ENCODE measurements at places on chromosomes 16 and 17.

DNA sequence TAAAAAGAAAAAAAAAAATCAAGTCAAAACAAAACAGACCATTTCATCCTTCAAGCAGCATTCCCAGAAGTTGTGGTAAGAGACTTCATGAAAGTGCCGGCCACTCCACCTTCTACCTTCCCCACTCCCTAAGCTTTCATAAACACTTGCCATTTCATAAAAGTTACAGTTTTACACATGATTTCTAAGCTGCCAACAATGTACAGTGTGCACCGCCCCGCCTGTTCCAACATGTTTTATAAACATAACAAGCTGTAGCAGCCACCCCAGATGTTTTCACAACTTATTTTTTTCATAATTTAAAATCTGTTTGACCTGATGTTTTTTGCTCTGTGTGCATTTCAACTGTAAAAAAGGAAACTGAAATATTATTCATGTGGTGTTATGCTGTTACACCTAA lies 608.1 kb downstream of the TOX3 start:
- DNase-seq: no peak

- DNase-seq: no peak
These were observed 27.3 kb downstream of the ACSF3 start for GRCh38 chr16:89120921-89121351.

GRCh38 chr16:4647644-4647980 lies 23.0 kb downstream of the MGRN1 start:
- DNase-seq: no peak

DNA sequence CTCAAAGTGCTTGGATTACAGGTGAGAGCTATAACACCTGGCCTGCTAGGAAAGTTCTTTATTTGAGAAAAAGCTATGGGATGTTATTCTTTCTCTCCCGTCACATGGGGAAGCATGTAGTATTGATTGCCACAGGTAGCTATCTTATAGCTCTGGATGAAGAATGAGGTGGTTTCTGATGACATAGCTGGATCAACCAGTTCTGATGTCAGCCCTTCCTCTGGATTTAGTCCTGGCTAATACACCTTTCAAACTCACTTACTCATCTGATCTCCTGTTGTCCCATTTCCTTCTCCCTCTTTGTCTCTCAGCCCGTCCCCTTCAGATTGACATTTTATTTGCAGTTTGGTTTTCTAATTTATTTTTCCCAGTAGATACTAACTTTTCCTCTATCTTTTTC lies 14.1 kb upstream of the PPM1D start:
- no peak for DNase-seq

DNA sequence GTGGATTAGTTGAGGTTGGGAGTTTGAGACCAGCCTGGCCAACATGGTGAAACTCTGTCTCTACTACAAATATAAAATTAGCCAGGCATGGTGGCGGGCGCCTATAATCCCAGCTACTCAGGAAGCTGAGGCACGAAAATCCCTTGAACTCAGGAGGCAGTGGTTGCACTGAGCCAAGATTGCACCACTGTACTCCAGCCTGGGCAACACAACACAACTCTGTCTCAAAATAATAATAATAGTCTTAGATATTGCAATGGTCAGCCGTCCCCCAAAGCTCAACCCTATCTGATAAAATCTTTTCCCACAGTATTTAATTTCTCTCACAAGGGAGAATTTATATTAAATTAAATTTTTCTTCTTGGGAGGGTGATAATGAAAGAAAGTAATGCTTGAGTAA lies 169.6 kb downstream of the XYLT1 start:
- DNase-seq: no peak

DNA sequence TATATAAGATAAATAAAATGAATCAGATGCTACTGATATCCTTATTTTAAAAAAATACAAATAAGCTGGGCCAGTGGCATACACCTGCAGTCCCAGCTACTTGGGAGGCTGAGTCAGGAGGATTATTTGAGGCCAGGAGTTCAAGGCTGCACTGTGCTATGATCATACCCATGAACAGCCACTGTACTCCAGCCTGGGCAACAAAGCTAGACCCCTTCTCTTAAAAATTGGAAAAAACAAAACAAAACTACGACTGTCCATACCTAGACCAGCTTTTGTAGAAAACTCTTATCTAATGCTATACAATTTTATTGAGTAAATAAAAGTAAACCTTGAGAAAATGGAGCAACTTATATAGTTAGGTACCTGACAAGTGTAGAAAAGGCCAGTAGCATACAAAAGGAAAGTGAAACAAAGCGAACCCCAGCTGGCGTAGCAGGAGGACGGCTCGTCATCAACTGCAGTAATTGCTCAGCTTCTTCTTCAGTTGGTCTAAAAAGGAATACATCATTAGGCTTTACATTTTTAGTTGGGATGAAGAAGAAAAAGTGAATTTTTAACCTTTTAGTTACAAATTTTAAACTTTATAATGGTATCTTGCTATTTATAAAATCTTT lies 23.6 kb downstream of the INTS2 start:
- peak; percentile 13 for DNase-seq

GRCh38 chr16:54677308-54677950 lies 253.2 kb upstream of the IRX5 start:
- no peak for DNase-seq

DNA sequence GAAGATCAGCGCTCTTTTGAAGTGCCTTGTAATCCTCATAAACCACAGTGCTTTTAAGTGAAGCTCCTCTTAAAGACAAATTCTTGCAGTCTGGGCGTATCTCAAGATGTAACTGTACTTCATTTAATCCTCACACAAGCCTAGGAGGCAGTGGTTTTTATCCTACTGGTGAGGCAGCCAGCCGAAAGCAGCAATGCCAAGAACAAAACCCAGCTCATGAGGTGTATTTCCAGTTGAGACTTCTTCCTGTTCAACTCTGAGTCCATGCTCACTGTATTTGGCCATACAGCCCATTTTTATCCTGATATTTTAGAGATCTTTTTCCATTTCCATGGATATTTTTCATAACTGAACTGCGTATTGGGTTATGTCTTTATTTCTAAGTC lies 13.7 kb downstream of the CTRB2 start:
- DNase-seq: no peak

DNA sequence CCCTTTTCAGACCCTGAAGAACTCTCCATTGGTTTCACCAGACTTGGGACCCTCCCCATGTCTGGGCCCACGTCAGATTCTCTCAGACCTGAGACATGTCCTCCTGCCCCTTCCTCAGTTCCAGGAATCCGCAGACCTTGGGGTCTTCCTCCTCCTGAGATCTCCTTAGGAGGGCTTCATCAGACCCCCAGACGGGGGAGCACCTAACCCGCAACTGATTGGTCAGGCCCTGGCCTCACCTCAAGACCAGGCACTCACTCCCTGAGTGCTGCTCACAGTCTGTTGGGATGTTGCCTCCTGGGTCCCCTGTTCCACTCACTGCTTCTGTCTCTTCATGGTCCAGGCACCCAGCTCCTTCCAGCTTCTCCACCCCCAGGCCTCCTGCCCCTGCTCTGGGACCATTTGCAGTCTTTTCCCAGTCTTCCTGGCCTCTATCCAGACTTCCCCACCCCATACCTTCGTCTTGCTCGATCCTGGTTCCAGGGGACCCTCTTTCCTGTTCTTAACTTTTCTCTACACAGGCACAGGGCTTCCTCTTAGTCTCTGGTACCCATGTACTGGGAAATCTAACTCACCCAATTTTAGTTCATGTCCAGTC lies 1.2 kb downstream of the GID4 start:
- no peak for DNase-seq

DNA sequence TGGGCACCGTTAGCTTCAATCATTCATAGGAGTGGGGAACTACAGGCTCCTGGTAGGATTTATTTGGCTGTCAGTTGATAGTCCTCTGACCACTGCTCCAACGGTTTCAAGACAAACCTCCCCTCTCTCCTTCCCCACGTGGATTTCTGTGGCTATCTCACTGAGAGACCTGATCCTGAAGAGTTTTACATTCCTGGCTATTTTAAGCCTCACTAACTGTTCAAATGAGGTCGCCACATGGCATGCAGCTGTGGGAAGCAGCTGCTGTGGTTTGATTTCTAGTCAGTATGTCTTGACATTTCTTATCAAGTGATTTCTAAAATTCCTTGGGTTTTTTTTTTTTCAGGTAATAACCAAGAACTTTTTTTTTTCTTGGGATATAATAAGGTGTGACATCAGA lies 38.3 kb downstream of the CDK5R1 start:
- DNase-seq: no peak

- no peak for DNase-seq
These were observed 334.8 kb upstream of the HSBP1 start for GRCh38 chr16:83472776-83473501.

- DNase-seq: peak; percentile 84
These were observed 18.2 kb downstream of the COTL1 start for GRCh38 chr16:84599521-84600202.

DNA sequence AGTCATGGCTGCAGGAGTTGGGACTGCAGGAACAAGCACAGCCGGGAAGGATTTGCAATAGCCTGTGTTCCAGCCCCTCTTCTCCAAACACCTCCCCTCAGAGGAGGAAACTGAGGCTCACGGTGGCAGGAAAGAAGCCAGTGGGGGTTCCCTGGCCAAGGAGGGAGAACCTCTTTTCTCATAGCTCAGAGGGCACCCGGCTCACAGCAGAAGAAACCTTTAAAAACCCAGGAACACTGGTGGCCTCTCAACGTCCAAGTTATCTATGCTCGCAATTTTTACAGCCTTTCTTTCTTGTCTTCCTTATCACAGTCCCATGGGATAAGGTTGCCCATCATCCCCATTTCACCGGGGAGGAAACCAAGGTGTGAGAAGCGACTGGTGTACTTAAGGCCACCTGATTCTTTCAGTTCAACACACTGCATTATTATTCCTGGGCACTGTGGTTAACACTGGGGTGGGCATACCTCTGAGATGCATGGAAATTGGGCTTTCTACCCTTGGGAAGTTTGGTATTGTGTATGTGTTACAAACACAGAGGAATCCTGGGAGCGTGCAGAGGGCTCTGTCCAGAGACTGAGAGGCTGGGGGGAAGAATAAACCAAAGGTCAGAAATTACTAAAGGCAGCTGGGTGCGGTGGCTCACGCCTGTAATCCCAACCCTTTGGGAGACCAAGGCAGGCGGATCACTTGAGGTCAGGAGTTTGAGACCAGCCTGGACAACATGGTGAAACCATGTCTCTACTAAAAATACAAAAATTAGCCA lies 791 bp upstream of the ZNF629 start:
- DNase-seq: no peak

GRCh38 chr16:86874141-86874540 lies 295.8 kb downstream of the FOXL1 start:
- peak; percentile 56 for DNase-seq

- DNase-seq: no peak
These were observed 57.7 kb downstream of the TMEM132E start for GRCh38 chr17:34637041-34637547.

- DNase-seq: no peak
These were observed 80.9 kb downstream of the WWOX start for GRCh38 chr16:78180349-78180748.

- no peak for DNase-seq
These were observed 128.2 kb downstream of the ZNF778 start for GRCh38 chr16:89345642-89346150.

GRCh38 chr16:49639739-49640431 lies 216.0 kb downstream of the ZNF423 start:
- no peak for DNase-seq

- no peak for DNase-seq
These were observed 17.9 kb downstream of the CTCF start for GRCh38 chr16:67580202-67580601.

DNA sequence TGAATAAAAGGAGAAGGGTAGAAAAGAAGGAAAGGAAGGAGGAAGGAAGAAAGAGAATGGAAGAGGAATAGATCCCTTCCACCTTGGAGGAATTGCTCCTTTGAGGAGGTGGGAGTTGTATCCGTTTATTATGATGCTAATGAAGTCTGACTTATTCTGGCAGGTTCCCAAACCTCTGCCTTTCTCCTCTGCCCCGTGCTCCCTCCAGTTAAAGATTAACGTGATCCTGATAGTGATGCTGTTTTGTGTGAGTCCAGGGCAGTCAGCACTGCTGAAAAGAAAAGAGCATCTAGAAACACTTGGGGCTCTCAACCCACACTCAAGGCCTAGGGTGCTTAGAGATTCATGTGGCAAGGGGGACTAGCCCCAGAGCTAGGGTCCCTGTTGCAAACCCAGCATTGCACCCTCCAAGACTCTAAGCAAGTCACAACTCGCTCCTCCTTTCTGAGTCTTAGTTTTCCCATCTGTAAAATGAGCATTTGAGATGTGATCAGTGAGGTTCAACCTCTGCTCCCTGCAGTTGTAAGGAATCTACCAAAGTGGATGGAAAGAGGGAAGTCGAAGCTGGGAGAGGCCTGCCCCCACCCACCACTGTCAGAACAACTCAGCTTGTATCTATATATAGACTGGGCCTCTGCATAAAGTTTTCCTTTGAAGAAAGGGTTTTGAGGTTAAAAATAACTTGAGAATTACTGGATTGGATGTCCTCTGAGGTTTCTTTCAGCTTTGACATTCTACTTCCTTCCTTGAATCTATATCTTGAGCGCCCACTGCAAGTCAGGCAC lies 46.9 kb upstream of the TMEM132E start:
- DNase-seq: no peak

GRCh38 chr17:4420692-4421131 lies 13.0 kb upstream of the SPNS3 start:
- DNase-seq: peak; percentile 68

DNA sequence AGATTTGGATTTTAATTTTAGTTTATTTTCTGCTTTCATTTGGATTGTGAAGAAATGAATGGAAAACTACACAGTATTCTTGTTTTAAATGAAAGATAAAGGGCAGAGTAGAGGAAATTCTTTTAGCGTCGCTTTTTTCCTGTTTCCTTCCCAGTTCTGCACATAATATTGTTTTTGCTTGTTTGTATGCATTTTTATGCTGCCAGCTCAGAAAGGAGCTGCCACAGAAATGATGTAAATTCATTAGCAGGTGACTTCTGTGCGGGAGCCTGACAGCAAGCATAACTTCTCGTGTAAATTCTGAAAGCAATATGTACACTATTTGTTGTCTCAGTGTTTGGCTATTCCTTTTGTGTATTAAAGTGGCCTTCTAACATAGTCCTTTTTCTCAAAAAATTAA lies 234.6 kb downstream of the PHKB start:
- no peak for DNase-seq

GRCh38 chr16:67668495-67669157 lies 2.0 kb downstream of the C16orf86 start:
- DNase-seq: no peak

GRCh38 chr17:21146362-21147015 lies 19.7 kb downstream of the DHRS7B start:
- no peak for DNase-seq

- DNase-seq: no peak
These were observed 280.2 kb downstream of the SEC14L1 start for GRCh38 chr17:77420804-77421629.

DNA sequence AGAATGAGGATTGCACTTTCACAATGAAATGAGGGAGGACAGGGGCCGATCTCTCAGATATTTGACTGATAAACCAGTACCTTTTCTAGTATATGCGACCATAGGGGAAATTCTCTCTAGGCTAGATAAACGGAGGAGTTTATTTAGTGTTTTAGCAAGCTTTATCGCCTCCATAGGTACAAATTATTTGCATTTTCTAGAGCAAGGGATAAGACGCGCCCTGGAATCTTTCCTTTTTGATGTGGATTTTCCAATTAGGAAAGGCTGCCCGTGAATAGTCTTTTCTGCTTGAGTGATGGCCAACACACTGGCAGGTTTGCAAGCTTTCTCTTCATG lies 351 bp upstream of the GDPD1 start:
- DNase-seq: no peak

GRCh38 chr17:28477928-28478327 lies 4.5 kb downstream of the SLC13A2 start:
- DNase-seq: no peak
